ENCODE measurements at places on chromosomes 13 and 19.

GRCh38 chr19:13417054-13417453, 89.2 kb downstream of the CACNA1A start:
- DNase-seq: no peak

- no peak for DNase-seq
These were observed 14.1 kb upstream of the MYH14 start for GRCh38 chr19:50189331-50189730.

DNA sequence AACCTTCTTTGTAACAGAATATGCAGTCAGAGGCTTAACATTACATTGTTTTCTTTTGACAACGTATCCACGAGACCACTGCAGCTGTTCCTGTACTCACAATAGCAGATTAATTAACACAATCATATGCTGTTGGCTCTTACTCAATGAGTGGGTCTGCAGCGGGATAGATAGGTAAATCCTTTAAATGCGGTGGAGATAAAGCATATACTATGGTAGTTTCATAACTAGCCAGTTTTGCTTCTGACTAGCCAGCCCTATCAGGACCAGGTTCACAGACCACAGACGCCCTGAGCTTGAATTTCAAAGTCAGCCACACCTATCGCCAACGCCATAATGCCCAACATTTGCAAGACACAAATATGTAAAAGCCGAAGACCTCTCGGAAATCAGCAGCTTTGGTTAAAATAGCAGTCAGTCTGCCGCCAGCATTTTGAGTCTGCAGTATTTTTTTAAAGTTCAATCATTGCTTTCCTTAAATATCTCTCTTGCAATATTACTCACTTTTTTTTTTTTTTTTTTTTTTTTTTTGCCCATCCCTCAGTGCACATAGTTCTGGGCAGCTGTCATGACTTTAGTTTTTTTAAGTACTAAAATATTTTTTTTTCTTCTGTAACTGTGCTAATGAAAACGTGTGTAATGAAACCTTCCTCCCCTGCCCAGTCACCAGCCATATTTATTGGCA, 120.5 kb downstream of the ZNF536 start:
- no peak for DNase-seq

DNA sequence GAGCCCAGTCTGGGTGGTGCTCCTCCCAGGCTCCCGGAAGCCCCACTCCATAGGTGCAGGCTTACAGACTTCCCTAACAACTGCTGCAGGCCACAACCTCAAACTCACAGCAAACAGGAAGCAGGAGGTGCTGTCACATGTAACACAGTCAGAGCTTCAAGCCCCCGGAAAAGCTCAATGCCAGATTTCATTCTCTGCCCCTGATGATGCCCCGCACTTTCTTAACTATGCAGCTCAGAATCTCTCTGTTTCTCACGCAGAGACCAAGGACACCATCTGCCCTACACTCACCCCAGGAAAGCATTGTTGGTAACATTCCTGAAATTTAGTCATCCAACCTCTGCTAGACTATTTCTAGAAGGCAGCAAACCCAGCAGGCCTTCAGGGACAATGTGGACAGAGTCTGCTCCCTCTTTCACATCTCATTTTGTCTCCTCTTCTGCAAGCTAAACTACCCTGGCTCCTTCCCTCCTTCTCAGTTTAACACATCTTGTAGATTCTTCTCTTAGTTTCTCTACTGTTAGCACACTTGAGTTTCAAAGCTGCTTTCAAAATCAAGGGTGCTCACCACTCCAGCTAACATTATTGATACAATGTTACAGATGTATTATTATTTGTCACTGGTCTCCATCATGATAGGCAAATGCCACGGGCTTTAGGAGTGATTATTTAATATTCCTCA, 162.5 kb downstream of the KCTD12 start:
- no peak for DNase-seq

DNA sequence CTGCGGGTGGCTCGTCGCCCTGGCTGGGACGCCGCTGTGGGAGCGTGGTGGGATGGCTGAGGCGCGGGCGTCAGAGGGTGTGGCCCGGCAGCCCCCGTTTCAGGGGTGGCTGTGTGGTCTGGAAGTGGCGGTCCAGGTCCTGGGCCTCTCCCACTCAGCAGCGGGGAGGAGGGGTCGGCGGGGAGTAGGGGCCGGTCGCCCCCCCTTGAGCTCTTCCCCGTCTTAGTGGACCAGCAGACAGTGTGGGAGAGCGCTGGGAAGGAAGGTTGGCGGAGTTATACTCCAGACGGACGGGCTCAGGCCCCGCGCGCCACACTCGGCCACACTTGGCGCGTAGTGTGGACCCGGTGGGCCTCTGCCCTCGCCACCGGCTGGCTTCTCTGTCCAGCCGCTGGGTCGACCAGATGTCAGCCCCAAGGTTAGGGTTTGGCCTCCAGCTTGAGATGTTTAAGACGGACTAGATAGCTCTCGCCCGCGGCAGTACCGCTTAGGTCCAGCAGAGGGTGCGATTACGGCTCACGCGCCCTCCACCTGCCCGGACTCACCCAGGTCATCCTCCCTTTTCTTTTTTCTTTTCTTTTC, 21.7 kb upstream of the ZNF429 start:
- peak; percentile 50 for DNase-seq

- DNase-seq: peak; percentile 38
These were observed 568 bp downstream of the POLR2I start for GRCh38 chr19:36113894-36114720.

GRCh38 chr19:11125994-11126685, 29.4 kb downstream of the SPC24 start:
- peak; percentile 80 for DNase-seq

- no peak for DNase-seq
These were observed 17.8 kb downstream of the ARHGEF7 start for GRCh38 chr13:111132948-111133347.

GRCh38 chr19:6220385-6221191, 59.2 kb downstream of the MLLT1 start:
- no peak for DNase-seq

- DNase-seq: no peak
These were observed 9.7 kb downstream of the LPAR6 start for GRCh38 chr13:48403151-48403631.

DNA sequence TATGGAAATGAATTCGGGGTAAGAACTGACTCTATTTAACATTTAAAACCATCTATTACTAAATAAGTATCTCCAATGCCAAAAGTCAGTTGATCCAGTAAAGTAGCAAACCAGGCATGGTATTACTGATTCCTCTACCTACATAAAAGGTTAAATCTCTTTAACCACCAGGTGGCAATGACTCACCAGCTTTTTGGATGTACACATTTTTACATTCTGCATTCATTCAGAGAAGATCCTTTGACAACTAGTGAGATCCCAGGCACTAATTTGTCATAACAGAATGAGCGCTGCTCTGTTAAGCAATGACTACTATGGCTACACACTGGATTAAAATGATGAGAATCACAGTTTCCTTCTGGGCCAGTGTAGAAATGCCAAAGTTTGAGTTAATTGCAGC, 329.8 kb upstream of the GPC6 start:
- no peak for DNase-seq

DNA sequence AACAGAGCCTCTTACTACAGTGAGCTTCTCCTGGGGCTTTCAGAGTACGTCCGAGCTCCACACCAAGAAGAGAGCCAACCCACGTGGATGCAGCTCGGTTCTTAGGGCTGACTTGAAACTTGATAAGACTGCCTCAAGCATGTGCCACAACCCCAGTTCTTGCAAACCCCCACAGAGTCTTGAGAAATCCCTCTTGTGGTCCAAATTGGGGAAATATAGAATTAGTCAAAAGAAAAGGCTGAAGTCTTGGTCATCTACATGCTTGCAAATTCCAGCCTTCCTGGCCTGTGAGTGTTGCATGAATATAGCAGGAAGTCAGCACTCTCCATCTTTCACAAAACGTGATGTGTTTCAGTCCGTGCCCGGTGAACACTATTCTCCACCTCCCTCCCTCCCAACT, 95.2 kb downstream of the GGACT start:
- no peak for DNase-seq

GRCh38 chr19:6828698-6829633, 56.5 kb downstream of the VAV1 start:
- DNase-seq: peak; percentile 72

DNA sequence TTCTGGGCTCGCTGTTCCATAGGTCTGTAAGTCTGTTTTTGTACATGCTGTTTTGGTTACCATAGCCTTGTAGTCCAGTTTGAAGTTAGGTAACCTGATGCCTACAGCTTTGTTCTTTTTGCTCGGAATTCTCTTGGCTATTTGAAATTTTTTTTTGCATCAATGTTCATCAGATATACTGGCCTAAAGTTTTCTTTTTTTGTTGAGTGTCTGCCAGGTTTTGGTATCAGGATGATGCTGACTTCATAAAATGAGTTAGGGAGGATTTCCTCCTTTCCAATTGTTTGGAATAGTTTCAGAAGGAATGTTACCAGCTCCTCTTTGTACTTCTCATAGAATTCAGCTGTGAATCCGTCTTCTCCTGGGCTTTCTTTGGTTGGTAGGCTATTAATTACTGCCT, 397.8 kb upstream of the HTR2A start:
- no peak for DNase-seq

DNA sequence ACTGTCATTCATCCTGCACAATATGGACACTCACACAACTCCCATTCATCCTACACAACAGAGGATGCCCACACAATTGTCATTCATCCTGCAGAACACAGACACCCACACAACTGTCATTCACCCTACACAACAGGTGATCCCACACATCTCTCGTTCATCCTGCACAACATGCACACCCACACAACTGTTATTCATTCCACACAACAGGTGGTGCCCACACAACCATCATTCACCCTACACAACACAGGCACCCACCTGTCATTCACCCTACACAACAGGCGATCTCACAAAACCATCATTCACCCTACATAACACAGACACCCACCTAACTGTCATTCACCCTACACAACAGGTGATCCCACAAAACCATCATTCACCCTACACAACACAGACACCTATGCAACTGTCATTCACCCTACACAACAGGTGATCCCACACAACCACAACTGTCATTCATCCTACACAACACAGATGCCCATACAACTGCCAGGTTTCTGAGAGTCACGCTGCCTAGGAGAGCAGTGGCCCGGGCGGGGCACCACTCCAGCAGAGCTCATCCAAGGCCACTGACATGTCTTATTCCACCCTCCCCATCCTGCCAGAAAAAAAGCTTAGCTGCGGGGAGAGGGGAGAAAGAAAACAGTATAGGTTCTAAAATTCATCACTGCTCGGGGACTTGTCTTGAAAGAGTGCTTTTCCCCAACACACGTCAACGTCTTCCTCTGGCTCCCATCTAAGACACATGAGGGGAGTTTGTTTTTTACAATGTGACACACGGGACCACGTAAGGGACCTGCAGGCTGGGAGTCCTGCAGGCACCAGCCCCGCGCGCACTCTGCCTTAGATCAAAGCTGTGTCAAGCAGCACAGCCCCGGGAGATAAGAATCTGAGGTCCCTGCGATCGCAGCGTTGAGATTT, 44.0 kb downstream of the KLF2 start:
- no peak for DNase-seq

DNA sequence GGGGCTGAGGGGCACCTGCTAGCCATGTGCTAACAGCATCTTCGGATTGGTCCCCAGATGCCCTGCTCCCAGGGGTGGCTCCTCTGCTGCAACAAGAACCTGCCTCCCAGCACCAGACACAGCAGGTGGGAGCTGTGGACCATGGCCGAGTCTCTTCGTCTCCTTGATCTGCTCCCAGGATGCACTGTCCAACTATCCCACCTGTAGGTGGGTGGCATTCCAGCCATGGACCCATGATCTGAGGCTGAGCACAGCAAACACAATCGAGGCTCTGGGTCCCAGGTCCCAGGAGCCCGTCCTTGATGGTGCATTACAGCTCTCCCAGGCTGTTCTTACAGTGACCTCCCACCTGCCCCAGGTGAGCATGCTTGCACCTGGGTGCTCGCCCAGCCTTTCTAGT, 1.6 kb downstream of the ZNF837 start:
- no peak for DNase-seq

All from GM13976 (cell line).